Activated T-cell treated with anti-CD3 and anti-CD28 coated beads, Interleukin-2, amount 50 U/mL, for 24 hours (primary cell): ENCODE measurements at places on chromosomes 1 and 21.

GRCh38 chr1:18100491-18101063, 7.0 kb upstream of the IGSF21 start:
- H3K4me3 ChIP-seq: no peak overlapping the region
- H3K27ac ChIP-seq: no peak overlapping the region
- peak; percentile 54 for DNase-seq
- peaks cover 56% of the 10 kb centered on the region for H3K27me3 ChIP-seq
- no peaks in the 10 kb centered on the region for H3K4me1 ChIP-seq

DNA sequence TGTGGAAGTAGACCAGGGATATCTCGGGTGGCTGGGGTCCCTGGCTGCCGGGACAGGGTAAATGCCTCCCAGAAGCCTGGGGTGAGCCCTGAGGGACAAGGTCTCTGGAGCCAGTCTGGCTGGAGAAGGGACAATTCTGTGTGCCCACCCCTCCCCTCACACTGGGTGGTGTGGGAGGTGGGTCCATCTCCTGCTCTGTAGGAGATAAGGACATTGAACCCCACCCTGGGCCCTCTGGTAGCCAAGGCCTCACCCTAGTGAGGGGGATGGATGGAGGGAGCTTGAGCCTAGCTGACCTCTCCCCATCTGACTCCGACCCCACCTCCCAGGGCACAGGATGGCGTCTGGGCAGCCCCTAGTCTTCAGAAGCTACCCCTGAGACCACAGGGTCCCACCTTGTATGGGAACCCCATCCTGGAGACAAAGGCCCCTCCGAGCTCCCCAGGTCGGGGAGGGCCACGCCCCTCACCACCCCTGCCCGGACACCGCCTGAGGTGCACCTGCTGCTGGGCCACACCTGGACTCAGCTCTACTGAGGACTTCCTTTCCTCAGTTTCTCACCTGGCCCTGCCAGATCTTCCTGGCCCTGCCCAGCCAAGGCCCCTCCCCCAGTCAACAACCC, 4.3 kb downstream of the AGRN start:
- no peak for DNase-seq
- H3K4me3 ChIP-seq: no peak overlapping the region
- H3K27me3 ChIP-seq: peaks cover 14% of the 10 kb centered on the region
- no peak overlapping the region for H3K27ac ChIP-seq

- peaks cover 16% of the 10 kb centered on the region for H3K27me3 ChIP-seq
- H3K4me3 ChIP-seq: no peak overlapping the region
- no peak overlapping the region for H3K27ac ChIP-seq
- H3K4me1 ChIP-seq: peaks cover 5% of the 10 kb centered on the region
Observed at GRCh38 chr1:3695326-3696217, 43.3 kb downstream of the TP73 start.

DNA sequence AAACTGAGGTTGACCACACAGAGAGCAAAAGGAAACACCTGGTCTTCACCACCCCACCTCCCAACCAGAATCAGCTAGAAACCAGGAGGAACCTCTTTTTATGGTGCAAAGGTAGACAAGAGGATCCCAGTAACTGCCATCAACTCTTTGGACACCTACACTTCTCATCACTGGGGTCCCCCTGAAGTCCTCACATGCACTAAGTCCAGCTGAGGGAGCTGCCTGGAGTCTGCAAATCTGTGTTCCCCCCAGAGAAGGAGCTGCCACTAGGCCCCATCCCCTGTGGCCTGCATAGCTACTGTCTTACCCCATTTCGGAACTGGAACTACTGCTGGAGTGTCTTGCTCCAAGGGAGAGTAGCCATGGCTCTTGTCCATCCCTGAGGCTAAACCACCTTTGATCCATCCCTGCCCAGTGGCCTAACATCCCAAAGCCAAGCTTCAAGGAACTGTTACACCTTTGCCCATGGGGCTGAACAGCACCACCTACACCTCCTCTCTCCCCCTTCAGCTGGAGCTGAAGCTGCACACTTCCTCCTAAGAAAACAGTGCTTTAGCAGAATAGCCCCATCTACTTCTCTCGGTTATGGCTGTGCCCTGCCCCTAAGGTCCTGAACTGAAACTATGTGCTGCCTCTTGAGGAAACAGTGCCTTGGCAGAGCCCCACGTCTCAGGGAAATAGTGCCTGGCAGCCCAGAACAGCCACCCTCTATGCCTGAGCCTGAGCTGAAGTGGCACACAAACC, 85.4 kb upstream of the CD53 start:
- H3K27me3 ChIP-seq: no peaks in the 10 kb centered on the region
- H3K36me3 ChIP-seq: peaks cover 2% of the 10 kb centered on the region
- H3K4me3 ChIP-seq: no peak overlapping the region
- peak; percentile 37 for DNase-seq

DNA sequence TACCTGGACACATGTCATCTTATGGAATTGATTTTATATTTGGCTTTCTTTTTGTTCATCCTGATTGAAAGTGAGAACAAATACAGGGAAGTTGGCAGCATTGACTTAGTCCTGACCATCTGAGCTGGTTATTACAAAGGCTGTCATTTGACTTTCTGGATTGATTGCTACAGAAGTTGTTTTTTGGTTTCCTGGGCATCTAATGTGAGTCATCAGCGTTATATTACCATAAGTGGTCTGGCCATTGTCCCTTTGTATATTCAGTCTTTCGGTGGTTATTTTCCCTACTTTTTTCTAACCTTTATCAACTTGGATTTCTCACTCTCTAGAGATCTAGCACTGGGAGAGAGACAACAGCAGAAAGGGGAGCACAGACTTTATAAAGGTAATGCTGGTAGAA, 1646.5 kb downstream of the MRPL39 start:
- H3K4me1 ChIP-seq: peaks cover 3% of the 10 kb centered on the region
- no peak for DNase-seq
- H3K4me3 ChIP-seq: no peak overlapping the region
- no peaks in the 10 kb centered on the region for H3K27me3 ChIP-seq

DNA sequence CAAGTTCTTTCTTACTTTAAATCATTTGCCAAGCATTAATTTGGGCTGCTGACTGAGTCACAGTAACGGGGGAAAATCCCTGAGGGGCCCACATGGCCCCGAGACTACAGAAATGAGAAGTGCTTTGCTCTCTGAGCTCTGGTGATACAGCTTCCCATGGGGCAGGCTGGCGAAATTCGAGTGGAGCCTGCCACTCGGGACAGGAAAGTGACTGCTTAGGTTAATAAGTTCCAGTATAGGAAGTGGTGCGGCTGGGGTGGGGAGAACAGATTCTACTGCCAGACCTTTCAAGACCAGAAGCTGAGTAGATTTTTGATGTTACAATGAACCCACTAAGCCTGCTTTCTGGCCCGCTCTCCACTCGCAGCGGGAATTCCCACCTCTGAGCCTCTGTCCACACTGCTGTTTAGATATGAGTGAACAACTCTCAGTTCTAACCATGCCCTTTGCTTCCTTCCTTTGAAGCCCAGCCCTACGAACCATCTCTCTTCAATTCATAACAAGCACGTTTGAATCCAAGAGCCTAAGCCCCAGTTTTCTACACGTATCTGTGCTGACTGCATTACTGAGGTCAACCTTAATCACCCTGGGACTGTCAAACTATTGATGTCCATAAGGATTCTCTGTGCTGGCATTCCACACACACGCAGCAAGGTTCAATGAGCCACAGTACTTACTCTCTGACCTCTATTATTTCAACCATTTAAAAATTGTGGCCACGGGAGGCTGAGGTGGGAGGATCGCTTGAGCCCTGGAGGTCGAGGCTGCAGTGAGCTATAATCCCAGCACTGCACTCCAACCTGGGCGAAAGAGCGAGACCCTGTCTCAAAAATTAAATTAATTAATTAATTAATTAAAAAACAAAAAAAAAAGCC, 9.6 kb downstream of the ZBTB17 start:
- peak; percentile 87 for DNase-seq
- no peaks in the 10 kb centered on the region for H3K27me3 ChIP-seq
- H3K4me3 ChIP-seq: peak overlapping the region; percentile 72
- H3K27ac ChIP-seq: peak overlapping the region; percentile 100
- peaks cover 72% of the 10 kb centered on the region for H3K36me3 ChIP-seq
- peaks cover 91% of the 10 kb centered on the region for H3K4me1 ChIP-seq

GRCh38 chr1:201721082-201722049, 107.6 kb upstream of the IPO9 start:
- no peaks in the 10 kb centered on the region for H3K4me1 ChIP-seq
- H3K27ac ChIP-seq: no peak overlapping the region
- no peaks in the 10 kb centered on the region for H3K36me3 ChIP-seq
- no peak for DNase-seq
- H3K4me3 ChIP-seq: no peak overlapping the region
- H3K27me3 ChIP-seq: peaks cover 4% of the 10 kb centered on the region

GRCh38 chr1:156921053-156921529, 659 bp downstream of the LRRC71 start:
- peaks cover 15% of the 10 kb centered on the region for H3K4me1 ChIP-seq
- H3K36me3 ChIP-seq: no peaks in the 10 kb centered on the region
- DNase-seq: no peak
- H3K27ac ChIP-seq: no peak overlapping the region

DNA sequence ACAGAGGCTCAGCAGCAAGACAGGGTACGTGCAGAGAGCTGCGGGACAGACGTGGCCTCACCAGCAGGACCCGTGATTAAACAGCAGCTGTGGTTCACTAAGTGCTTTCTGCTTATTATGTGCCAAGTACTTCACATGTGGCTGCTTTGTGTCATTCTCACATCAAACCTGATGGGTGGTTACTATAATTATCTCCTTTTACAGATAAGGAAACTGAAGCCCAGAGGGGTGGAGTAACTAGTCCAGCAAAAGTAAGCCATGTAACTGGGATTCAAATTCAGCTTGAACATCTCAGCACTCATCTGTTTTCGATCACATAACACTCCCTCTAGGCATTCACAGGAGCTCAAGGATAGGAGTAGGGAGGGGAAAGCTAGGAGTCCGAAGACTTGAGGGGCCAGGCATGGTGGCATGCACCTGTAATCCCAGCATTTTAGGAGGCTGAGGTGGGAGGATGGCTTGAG, 50.8 kb upstream of the CLIC4 start:
- DNase-seq: no peak
- H3K27me3 ChIP-seq: no peaks in the 10 kb centered on the region
- H3K4me3 ChIP-seq: no peak overlapping the region
- no peaks in the 10 kb centered on the region for H3K36me3 ChIP-seq

GRCh38 chr1:87170931-87171598, 157.6 kb upstream of the LMO4 start:
- H3K27ac ChIP-seq: no peak overlapping the region
- no peaks in the 10 kb centered on the region for H3K36me3 ChIP-seq
- H3K4me3 ChIP-seq: no peak overlapping the region
- H3K27me3 ChIP-seq: peaks cover 42% of the 10 kb centered on the region
- H3K4me1 ChIP-seq: no peaks in the 10 kb centered on the region

GRCh38 chr21:30372139-30372770, at the start of gene KRTAP13-2:
KRTAP13-2 (minus strand) TSS chr21:30372271; CDS start chr21:30372213, 58 bp downstream.
- H3K4me3 ChIP-seq: no peak within 1 kb of the TSS
- H3K27ac ChIP-seq: no peak within 1 kb of the TSS
- no peaks in the 10 kb centered on the region for H3K4me1 ChIP-seq
- H3K27me3 ChIP-seq: no peaks in the 10 kb centered on the region
- no peaks in the 10 kb centered on the region for H3K36me3 ChIP-seq

DNA sequence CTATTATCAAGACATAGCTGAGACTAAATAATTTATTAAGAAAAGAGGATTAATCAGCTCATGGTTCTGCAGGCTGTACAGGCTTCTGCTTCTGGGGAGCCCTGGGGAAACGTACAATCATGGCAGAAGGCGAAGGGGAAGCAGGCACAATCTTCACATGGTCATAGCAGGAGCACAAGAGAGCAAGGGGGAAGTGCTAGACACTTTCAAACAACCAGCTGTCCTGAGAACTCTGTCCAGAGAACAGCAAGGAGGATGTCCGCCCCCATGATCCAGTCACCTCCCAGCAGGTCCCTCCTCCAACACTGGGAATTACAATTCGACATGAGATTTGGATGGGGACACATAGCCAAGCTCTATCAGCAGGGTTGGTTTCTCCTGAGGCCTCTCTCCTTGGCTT, 10.3 kb upstream of the SLC45A1 start:
- H3K36me3 ChIP-seq: no peaks in the 10 kb centered on the region
- H3K4me1 ChIP-seq: no peaks in the 10 kb centered on the region

GRCh38 chr1:30174499-30174898, 548.9 kb downstream of the MATN1 start:
- no peak overlapping the region for H3K4me3 ChIP-seq
- H3K27ac ChIP-seq: no peak overlapping the region
- no peaks in the 10 kb centered on the region for H3K4me1 ChIP-seq

GRCh38 chr1:43432907-43433306, 20.8 kb downstream of the HYI start:
- no peaks in the 10 kb centered on the region for H3K27me3 ChIP-seq
- no peak for DNase-seq
- no peak overlapping the region for H3K4me3 ChIP-seq
- peaks cover 97% of the 10 kb centered on the region for H3K36me3 ChIP-seq
- H3K27ac ChIP-seq: no peak overlapping the region

- no peaks in the 10 kb centered on the region for H3K4me1 ChIP-seq
- no peaks in the 10 kb centered on the region for H3K36me3 ChIP-seq
- DNase-seq: no peak
- no peaks in the 10 kb centered on the region for H3K27me3 ChIP-seq
Observed at GRCh38 chr1:59340411-59341307, 43.8 kb downstream of the FGGY start.

- H3K27ac ChIP-seq: no peak overlapping the region
- H3K4me3 ChIP-seq: peak overlapping the region; percentile 69
- peak; percentile 87 for DNase-seq
Observed at GRCh38 chr1:90850898-90851710, 134.0 kb upstream of the BARHL2 start.

DNA sequence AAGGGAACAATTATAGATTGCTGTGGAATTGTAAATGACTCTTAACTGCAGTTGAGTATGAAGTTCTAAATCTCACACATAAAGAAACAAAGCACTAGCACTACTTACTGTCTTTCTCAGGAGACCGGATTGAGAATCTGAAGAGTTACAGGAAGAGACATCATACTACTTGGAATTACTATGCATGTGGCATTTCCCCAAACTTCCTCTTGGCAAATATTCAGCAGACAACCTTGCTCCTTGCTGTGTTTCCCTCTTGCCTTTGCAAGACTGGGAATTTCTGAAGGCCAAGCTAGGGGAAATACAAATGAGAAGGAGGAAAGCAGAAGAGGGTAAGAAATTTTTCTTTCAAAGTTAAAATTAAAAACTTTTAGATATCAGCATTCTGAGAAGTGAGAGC, 173.6 kb upstream of the KCTD3 start:
- no peak overlapping the region for H3K4me3 ChIP-seq
- no peak overlapping the region for H3K27ac ChIP-seq
- DNase-seq: no peak
- no peaks in the 10 kb centered on the region for H3K27me3 ChIP-seq
- H3K36me3 ChIP-seq: no peaks in the 10 kb centered on the region

GRCh38 chr1:109627692-109628399, 8.2 kb downstream of the AMPD2 start:
- peaks cover 69% of the 10 kb centered on the region for H3K36me3 ChIP-seq
- H3K4me1 ChIP-seq: peaks cover 27% of the 10 kb centered on the region
- DNase-seq: no peak
- no peaks in the 10 kb centered on the region for H3K27me3 ChIP-seq
- H3K4me3 ChIP-seq: no peak overlapping the region

DNA sequence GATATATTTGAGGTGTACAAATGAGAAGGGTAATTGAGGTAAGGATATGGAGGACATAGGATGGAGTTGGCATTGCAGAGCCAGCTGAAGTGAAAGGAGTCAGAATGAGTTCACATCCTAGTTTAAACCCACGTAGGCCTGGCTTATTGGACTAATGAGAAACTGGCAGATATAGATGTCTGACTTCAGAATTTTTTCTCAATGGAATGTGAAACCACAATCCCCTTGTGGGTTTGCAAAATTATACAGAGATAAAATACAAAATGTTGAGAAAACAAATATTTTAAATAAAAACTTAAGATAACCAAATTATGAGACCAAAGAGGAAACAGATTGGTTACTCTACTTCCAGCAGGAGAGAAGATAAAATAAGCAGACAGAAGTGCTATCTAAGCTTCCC, 277.4 kb upstream of the LRRC7 start:
- H3K27ac ChIP-seq: no peak overlapping the region
- no peaks in the 10 kb centered on the region for H3K4me1 ChIP-seq
- no peaks in the 10 kb centered on the region for H3K27me3 ChIP-seq
- DNase-seq: no peak
